Hepatocyte (in vitro differentiated cells): ENCODE measurements at places on chromosomes 2 and 18. TPM values are rescaled to one million over a fixed set of nuclear protein-coding genes. Genes with fewer than 3 reads are reported as not detected.

CCDC85A gene
- 3.3 and 4.4 TPM in 2 replicates for polyA plus RNA-seq

NR4A2 gene
- 4.5 and 5.8 TPM in 2 replicates for polyA plus RNA-seq

ACADL gene
- polyA plus RNA-seq: 0.94 and 1.1 TPM in 2 replicates

IL18RAP gene
- polyA plus RNA-seq: not detected in 2 replicates

C2orf72 gene
- 64.1 and 86.9 TPM in 2 replicates for polyA plus RNA-seq

DNA sequence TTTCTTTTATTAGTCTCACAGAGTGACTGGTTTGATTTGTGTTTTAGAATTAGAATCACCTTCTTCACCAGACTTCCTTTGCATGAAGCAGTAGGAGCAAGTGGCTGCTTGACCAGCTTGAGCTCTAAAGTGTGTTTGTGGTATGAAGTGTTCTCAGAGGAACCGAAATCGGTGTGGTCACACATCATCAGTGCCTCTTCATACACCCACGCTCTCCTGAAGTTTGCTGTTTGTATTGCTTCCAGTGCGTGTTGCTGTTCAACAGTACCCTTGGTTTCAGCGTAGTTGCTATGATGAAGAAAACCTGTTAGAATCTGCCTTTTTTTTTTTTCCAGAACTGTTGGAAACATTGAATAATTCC lies 77.9 kb downstream of the LIMS1 start:
- DNase-seq: no peak

DNA sequence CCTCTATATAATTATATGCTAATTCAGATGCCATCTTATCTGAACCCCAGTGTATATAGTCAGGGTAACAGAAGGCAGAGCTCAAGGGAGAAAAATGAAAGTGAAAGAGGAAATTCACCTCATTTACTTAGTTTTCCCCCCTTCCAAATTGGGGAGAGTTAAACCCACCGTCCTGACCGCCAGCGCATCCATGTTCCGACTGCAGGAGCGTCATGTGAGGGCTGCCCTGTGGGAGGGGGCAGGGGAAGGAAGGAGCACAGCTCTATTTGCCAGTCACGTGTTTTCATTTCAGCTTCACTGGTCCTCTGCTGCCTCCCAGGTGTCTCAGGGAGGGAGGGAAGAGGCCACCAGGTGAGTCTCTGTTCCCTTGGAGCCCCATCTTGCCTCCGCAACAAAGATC lies 13.2 kb downstream of the CNNM4 start:
- no peak for DNase-seq

- no peak for DNase-seq
These were observed 343.9 kb upstream of the MMADHC start for GRCh38 chr2:149931486-149931885.

DNA sequence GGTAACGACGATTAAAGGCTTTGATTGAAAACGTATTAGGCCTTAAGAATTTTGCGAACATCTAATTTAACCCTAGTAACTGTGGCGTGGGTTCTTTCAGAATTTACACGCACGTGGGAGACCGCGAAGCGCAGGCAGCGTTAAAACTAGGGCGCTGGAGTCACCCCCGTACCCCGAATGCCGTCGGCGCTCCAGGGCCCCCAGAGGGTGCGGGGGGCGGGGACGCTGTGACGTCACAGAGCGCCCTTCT lies 673 bp upstream of the SMCHD1 start:
- no peak for DNase-seq

DNA sequence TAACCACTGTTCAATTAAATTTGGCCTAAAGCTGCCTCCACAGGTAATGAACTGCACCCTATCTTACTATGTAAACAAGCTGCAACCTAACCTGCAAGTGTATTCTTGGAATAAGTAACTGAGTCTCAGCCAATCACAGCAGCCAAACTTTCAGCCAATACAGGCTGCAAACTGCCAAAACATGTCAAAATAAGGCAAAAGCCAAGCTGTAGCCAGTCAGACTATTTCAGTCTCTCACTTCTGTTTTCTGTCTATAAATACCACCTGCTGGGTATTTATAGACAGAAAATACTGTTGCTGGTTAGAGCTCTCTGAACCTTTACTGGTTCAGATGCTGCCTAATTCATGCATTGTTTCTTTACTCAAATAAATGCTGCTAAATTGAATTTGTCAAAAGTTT lies 14.3 kb downstream of the C2orf76 start:
- DNase-seq: no peak

DNA sequence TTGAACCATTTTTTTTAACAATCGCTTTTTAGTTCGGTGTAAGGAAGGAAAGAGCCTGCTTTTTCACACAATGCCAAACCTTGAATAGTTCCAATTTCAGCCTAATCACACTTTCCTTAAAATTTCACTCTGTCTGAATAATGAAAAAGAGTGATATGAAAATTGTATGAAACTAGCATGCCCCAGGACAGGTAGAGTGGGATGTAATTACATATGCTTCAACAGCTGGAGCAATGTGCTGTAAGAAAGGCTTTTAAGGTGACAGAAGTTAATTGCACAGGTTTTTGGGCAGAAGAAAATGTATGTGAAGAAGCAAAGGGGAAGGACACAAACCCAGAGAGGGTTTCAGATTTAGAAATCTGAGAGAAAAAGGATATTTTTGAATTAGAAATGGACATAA lies 184.0 kb downstream of the DSC3 start:
- DNase-seq: no peak

DNA sequence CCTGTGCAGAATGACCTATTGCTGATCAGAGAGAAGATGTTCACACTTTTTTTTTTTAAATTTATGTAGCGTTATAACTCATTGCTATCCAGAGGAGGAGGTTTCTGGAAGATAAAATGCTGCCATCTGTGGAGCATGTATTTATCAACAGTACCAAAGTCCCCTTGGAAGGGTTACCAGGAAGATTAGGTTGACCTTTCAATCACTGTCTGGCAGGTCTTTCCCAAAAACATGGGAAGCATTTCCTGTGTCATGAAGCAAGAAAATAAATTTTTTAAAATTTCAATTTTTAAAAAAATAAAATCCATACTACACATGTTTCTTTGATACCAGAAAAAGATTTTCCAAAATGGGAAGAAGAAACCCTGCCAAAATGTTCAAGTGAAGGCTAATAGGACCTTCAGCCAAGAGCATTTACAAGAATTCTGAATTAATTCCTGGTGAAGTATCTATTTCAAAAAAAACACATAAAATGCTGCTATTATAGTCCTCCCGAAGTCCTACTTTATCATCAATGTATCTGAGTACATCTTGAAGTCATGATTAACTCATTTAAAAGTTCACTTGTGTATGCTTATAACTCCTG lies 143.9 kb upstream of the RND3 start:
- DNase-seq: no peak

DNA sequence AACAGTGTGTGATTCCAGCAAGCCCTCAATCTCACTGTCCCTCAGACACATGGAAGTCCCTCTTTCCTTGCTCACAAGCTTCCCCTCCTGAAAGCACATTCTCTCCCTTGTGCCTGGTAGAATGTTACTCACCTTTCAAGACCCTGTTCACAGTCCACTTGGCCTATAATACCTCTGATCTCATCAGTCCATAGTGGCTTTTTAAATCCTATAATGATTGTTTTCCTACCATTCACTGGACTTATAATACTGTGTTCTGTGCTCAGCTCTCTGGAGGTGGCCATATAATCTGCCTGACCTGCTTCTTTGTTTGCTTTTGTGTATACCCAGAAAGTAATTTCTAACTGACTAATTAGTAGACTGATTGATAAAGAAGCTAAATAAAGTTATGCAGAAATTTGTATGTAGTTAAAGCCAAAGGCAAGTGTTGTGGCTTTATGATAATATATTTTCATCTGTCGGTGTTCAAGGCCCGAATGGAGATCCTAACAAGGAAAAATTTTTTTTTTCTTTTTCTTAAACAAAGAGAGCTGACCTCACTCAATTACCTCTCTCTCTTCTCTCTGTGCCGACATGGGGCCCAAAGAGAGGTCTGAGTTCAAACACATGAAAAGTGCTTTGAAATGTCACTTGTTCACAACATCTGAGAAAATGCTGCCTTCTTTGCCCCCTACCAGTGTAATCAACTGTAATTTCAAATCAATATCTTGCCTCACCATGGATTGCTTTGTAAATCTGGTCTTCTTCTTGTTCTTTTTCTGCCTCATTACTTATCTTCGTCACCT lies 1033.0 kb upstream of the PIK3C3 start:
- DNase-seq: no peak

GRCh38 chr18:9103376-9103873 lies 926 bp downstream of the NDUFV2 start:
- peak; percentile 33 for DNase-seq

DNA sequence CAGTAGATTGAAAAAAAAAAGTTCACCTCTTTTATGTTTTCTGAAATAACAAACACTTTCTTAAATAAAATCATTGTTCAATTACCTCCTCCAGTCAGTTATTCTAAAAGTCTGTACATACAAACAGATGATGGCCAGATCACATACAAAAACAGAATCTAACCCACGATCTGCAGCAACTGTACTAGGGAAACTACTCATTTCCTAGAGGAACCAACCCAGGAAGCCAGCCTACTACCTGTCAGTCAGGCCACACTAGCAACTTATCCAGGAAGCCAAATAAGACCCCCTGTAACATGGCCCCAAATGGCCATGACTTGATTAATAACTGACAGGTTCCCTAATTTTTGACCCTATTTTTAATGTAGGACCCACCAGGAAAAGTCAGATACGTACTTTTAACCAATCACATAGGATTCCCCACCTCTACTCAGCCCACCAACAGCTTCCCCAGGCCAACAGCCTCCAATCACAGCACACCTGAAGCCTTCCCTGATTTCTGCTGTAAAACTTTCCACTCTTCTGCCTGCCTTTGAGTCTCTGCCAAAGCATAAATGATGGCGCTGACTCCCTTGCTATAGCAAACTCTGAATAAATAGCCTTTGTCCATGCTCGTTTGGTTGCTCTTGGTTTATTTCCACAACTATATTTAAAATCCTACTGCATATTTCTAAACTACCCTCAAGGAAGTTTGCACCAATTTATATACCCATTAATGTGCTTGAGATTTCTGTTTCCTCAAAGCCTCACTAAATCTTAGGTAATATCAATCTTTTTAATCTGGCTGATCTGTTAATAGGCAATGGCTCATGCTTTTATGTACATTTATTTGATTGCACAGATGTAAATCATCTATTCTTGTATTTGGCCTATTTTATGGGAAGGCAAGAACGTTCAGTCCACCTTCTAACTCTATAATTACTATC lies 486.4 kb downstream of the FBXO15 start:
- no peak for DNase-seq

- no peak for DNase-seq
These were observed 3.6 kb upstream of the GBX2 start for GRCh38 chr2:236171680-236172254.

GRCh38 chr2:217067787-217068186 lies 207.9 kb upstream of the TNP1 start:
- no peak for DNase-seq

DNA sequence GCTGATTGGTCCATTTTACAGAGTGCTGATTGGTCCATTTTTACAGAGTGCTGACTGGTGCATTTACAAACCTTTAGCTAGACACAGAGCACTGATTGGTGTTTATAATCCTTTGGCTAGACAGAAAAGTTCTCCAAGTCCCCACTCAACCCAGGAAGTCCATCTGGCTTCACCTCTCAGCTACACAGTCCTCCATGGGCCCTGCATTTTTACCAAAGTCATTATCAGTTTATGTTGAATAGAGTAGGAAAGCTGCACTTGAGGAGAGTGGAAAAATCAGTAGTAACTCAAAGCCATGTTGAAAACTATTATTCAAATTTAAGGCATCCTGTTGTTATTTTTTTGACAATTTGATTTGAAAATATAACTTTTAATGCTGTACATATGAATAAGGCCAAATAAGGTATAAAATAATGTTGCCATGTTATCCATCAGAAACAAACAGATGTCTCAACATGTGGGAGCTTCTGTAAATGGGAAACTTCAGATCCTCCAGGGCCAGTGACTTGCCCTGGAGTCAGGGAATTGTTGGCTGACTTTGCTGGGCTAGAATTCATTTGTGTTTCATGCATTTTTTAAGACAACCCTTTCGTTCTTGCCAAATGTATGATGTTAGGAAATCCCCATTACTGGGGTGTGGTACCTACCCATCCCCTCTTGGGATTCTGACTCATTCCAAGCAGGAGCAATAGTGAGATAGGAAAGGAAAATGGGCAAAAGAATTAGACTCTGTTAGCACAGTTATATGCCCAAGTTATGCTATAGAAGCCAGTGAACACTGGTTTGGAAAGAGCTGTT lies 37.8 kb upstream of the CCDC195 start:
- no peak for DNase-seq

DNA sequence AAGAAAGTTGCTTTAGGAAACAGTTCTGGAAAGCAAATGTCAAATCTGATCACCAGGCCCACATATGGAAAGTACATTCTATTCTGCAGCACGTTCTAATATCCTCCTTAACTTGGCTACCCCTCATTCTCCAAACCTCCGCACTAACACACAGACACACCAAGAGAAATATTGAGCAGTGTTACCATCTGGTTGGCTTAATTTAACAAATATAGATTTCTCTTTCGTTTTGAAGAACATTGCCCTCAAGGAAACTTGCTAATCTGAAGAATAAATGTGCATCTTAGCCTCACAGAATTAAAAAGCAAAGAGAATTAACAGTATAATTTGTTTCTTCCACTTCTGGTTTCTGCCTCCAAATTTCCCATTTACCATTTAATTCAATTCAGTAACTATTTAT lies 72.8 kb upstream of the TTC39C start:
- no peak for DNase-seq

- DNase-seq: no peak
These were observed 94.8 kb upstream of the COL5A2 start for GRCh38 chr2:189274361-189274760.

DNA sequence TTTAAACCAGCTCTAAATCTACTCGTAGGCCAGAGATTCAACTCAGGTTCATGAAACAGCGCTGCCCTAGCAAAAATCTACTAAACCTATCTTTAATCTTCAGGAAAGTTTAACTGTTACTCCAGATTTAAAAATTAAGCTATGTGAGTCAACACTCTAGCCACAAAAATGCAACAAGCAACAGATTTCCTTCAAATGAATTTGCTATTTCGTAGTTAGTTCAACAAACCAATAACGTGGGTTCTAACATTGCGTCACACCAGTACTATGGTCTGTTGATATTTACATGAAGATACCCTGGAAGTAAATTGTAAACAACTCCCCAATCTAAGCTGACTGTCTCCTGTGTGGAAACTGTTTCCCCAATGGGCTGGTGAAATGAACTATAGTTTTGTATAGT lies 71.2 kb downstream of the FIGN start:
- no peak for DNase-seq

DNA sequence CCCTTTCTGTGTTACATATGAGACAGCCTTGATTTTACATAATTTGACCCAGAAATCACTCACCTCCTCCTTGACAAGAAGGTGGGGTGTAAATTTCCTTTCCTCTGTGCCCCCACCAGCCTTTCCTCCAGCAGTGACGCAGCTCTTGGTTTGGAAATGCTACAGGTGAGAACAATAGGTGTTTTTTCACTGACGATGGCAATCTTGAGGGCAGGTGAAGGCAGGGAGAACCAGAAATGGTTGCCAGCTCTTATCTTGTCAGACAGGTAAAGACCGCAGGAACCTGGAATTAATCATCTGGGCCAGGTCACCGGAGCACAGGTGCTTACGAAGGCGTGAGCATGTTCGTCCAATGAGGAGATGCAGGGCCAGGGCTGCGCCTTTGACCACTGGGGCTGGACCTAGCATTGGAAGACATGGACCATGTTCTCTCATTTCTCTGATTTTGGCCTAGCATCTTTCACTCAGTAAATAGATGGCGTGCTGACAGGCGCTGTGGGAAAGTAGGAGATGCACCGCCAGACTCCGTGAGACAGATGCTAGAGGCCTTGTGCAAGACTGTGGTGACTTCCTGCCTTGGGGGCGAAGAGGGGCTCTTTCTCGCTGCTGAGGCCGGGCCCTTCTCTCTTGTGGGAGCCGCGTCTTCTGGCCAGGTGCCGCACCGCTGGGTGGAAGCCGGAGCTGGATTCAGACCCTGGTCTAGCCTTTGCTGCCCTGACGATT lies 4.0 kb downstream of the CIDEA start:
- no peak for DNase-seq
